ENCODE measurements at places on chromosomes 2 and 18. TPM values are rescaled to one million over a fixed set of nuclear protein-coding genes. Genes with fewer than 3 reads are reported as not detected.
A peak's percentile ranks its signal among the peaks of the same experiment; 100 is the strongest.

The TRIM43 gene
- not detected for total RNA-seq

DNA sequence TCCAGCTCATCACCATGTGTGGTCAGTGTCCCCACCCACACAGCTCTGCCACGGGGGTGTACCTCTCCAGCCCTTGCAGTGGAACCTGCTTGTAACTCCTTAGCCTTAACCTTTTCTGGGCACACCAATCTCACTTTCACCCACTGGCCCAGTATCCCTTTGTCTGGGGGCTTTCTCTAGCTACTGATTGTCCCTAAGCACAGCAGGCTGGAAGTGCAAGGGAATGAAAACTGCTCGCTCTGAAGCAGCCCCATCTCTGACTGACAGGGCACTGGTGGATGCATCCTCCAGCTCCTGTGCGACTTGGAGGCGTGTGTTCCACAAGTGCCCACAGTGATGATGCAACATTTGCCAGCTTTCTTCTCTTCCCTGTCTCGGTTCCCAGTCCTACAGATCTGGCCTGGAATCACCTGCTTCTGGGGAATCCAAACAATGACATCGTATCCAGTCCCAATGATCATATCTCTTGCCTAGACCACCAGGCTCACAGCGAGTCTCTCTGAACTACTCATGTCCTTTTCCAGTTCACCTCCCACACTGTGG lies 33.6 kb downstream of the SCTR start:
- H3K4me3 ChIP-seq: no peak overlapping the region
- H3K36me3 ChIP-seq: no peaks in the 10 kb centered on the region
- H3K27ac ChIP-seq: peak overlapping the region; percentile 65
- peaks cover 13% of the 10 kb centered on the region for H3K27me3 ChIP-seq
- no peaks in the 10 kb centered on the region for H3K4me1 ChIP-seq
- DNase-seq: no peak

The FHOD3 gene
- total RNA-seq: 29.0 TPM

GRCh38 chr2:1642993-1643619 lies 101.2 kb downstream of the PXDN start:
- H3K36me3 ChIP-seq: peaks cover 19% of the 10 kb centered on the region
- H3K4me1 ChIP-seq: peaks cover 20% of the 10 kb centered on the region
- H3K27me3 ChIP-seq: no peaks in the 10 kb centered on the region
- H3K27ac ChIP-seq: peak overlapping the region; percentile 75
- no peak for DNase-seq

The FAM237A gene
- total RNA-seq: not detected

DNA sequence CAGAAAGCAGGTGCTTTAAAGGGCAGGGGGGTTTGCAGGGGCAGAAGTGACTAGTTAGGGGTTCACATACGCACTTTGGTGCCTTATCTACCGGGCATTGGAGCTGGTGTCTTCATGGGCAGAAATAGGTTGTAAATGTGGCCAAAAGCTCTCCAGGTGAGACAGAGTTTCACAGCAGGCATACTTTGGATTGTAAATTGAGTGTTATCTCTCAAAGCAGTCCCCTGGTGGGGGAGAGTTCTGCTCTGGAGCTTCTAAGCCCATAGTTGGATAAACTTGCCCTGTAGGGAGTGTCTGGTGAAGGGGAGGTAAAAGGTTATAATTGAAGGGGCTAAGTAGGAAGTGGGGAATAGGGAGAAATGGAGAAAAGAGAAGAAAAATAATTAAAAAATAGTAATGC lies 43.1 kb downstream of the COL4A3 start:
- no peak overlapping the region for H3K27ac ChIP-seq
- no peaks in the 10 kb centered on the region for H3K27me3 ChIP-seq

The PARD6G gene
- 28.3 TPM for total RNA-seq

GRCh38 chr2:26816893-26817292 lies 31.0 kb downstream of the CENPA start:
- DNase-seq: no peak
- H3K27ac ChIP-seq: no peak overlapping the region
- no peaks in the 10 kb centered on the region for H3K36me3 ChIP-seq
- H3K4me1 ChIP-seq: peaks cover 8% of the 10 kb centered on the region

- no peaks in the 10 kb centered on the region for H3K27me3 ChIP-seq
- no peak for DNase-seq
- H3K36me3 ChIP-seq: peaks cover 25% of the 10 kb centered on the region
- H3K27ac ChIP-seq: no peak overlapping the region
- H3K4me3 ChIP-seq: no peak overlapping the region
Observed at GRCh38 chr2:101832114-101832513, 134.6 kb downstream of the MAP4K4 start.

DNA sequence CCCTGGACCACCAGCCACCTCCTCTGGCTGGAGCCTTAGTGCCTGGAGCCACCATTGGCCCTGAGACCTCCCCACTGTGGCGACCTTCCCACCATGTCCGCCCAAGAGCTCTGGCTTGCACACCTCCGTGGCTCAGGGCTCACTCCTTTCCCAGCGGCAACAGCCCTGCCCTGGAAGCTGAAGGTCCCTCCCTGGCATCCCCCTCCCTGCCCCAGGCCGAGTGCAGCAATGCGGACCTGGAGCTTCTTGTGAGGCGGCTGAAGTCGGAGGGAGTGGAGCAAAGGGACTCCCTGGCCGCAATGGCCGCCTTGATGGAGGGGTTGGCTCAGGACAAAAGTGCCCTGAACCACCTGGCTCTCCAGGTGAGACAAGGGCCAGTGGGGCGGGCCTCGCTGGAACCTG lies 28.6 kb downstream of the CROCC2 start:
- no peak overlapping the region for H3K27ac ChIP-seq
- DNase-seq: no peak
- peaks cover 21% of the 10 kb centered on the region for H3K27me3 ChIP-seq
- no peaks in the 10 kb centered on the region for H3K36me3 ChIP-seq
- no peaks in the 10 kb centered on the region for H3K4me1 ChIP-seq

DNA sequence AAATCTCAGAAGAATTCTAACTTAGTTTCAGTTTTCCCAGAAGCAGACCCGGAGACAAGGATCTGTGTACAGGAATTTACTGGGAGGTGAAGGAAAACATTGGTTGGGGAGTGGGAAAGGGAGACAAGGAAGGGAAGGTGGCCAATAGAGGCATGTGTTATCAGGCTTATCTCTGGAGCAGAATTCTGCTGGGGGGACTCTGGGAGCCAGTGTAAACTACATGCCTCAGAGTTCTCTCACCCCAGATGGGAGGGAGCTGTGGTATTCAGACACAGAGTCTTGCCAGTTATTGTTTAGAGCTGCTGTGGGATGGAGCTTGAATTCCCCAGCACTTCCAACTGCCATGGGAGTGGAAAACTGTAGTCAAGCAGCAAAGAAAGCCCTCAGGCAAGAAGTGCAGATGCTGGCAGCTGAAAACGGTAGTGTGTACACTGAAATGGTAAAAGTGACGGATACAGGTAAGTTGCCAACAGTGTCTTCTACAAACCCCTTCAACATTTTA lies 19.0 kb downstream of the DNPEP start:
- H3K4me3 ChIP-seq: no peak overlapping the region
- H3K27ac ChIP-seq: no peak overlapping the region
- no peaks in the 10 kb centered on the region for H3K4me1 ChIP-seq
- H3K36me3 ChIP-seq: no peaks in the 10 kb centered on the region
- DNase-seq: no peak

DNA sequence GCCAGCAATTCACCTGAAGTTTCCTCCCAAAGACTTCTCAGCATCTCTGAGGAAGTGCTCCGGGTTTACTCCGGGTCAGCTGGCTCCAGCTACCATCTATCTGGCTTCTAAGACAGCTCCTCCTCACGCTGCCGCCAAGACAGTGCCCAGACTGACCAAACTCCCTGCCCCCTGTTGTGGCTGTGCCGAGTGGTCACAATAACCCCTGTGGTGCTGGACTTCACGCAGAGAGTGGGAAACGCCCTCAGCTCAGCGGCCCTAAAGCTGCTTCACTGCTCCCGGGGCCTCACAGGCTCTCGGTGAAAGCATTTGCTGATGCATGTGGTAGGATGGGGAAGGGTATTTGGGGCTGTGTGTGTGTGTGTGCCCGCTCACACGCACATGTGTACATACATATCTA lies 154.8 kb upstream of the ZNF236 start:
- H3K4me3 ChIP-seq: no peak overlapping the region
- H3K36me3 ChIP-seq: no peaks in the 10 kb centered on the region
- DNase-seq: no peak
- no peaks in the 10 kb centered on the region for H3K27me3 ChIP-seq
- no peak overlapping the region for H3K27ac ChIP-seq

- no peaks in the 10 kb centered on the region for H3K36me3 ChIP-seq
- DNase-seq: no peak
- no peaks in the 10 kb centered on the region for H3K27me3 ChIP-seq
- no peak overlapping the region for H3K4me3 ChIP-seq
- peaks cover 6% of the 10 kb centered on the region for H3K4me1 ChIP-seq
Observed at GRCh38 chr2:72415241-72415661, 267.6 kb upstream of the CYP26B1 start.

DNA sequence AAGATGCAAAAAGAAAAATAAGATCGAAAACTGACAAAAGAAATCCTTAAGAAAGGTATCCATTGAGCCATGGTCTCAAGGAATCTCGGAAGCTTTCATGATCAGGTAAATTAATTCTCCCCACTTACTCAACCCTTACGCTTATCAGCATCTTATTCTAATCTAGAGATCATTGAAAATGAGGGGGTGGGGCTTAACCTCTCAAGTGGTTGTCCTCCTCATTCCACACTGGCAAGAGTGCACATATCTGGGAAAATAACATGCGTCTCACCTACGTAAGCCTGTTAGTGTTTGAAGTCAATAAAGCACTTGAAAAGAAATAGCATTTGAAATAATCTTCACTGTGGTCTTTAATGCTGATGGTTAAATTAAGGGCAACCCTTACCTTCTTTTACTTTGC lies 82.5 kb upstream of the NEUROD1 start:
- no peak overlapping the region for H3K4me3 ChIP-seq
- H3K4me1 ChIP-seq: peaks cover 54% of the 10 kb centered on the region
- no peak overlapping the region for H3K27ac ChIP-seq
- peaks cover 4% of the 10 kb centered on the region for H3K36me3 ChIP-seq

The TMEM37 gene
- 5.3 TPM for total RNA-seq

DNA sequence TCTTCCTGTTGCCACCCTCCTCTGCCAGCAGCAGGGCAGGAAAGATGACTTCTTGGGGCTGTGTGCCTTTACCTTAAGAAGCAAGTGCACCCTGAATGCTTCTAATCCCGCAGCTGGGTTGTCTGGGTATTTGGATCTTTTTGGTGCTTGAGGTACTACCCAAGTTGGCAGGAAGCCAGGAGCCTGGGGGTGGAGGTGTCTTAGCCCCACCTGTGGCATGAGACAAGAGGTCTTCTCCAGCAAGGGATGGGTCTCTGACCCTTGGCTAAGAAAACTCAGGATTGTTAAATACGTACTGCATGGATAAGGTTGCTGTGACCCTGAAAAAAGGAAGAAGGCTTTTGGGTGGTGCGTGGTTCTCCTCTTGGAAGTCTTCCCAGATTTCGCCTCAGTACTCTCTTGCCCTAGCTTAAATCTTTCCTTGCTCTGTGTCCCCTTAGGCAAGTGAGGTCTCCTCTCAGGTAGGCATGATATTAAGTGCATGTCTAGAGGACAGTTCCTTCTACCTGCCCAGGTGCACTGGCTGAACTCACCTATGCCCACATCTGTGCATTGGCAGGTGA lies 4.3 kb downstream of the HPCAL1 start:
- H3K36me3 ChIP-seq: no peaks in the 10 kb centered on the region
- no peak overlapping the region for H3K27ac ChIP-seq
- H3K4me1 ChIP-seq: peaks cover 14% of the 10 kb centered on the region
- H3K4me3 ChIP-seq: no peak overlapping the region
- H3K27me3 ChIP-seq: peaks cover 44% of the 10 kb centered on the region

The SMAD4 gene
- total RNA-seq: 148 TPM

DNA sequence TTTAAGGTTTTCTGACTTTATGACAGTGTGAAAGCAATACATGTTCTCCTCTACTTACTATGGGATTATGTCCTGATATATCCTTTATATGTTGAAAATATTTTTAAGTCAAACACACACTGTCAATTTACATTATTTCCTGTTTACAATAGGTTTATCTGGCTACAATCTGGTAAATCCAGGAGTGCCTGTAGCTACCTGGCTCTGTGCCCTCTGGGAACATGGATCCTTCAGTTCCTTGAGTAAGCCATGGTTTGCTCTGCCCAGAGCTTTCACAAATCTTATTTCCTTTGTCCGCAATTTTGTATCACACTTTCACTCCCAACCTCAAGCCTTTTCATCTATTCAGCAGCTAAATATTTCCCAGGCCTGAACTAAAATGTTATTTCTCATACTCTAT lies 1582.2 kb upstream of the NXPH2 start:
- no peak overlapping the region for H3K4me3 ChIP-seq
- no peak overlapping the region for H3K27ac ChIP-seq
- peaks cover 7% of the 10 kb centered on the region for H3K27me3 ChIP-seq
- H3K36me3 ChIP-seq: no peaks in the 10 kb centered on the region
- DNase-seq: no peak

DNA sequence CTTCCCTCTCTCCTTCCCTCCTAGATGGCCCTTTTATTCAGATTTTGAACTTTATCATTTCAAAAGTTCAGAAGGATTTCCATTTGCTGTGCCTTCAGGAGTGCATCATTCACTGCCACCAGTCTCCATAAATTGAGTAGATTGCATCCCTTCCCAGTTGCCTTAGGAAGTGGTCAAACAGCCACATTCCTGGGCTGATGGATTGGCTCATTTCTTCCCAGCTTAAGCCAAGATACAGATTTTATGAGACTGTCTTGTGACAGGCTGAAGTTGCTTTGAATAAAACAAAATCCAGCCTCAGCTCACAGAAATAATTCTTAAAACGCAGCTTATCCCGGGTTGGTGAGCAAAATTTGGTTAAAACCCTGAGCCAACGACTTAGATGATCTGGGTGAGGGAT lies 9.8 kb downstream of the NRP2 start:
- peaks cover 8% of the 10 kb centered on the region for H3K36me3 ChIP-seq
- H3K4me3 ChIP-seq: no peak overlapping the region
- H3K27me3 ChIP-seq: peaks cover 5% of the 10 kb centered on the region
- no peak for DNase-seq

DNA sequence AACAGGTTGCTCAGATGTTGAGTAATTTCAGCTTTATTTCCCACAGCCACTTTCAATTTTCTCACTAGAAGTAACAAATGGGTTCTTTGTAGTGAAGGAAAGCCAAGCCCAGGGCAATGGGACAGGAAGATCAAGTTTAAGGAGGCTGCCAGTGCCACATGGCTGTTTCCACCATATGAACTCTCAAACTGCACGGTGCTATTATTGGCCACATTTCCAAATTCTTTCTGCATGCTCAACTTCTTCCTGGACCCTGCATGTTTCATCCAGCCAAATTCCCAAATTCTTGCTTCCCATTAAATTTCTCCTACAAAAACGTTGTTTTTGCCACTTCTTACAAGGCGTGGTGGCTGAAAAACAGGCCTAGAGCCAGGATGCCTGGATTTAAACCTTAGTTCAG lies 193.3 kb upstream of the SPHKAP start:
- H3K36me3 ChIP-seq: no peaks in the 10 kb centered on the region
- no peak overlapping the region for H3K4me3 ChIP-seq
- H3K27ac ChIP-seq: no peak overlapping the region
- H3K4me1 ChIP-seq: no peaks in the 10 kb centered on the region
- DNase-seq: no peak
